Stimulated activated effector memory CD8-positive, alpha-beta T cell treated with anti-CD3 and anti-CD28 coated beads, Interleukin-12 subunit alpha, Interleukin-12 subunit beta, amount 100 ng/mL, for 72 hours (primary cell): ENCODE measurements at places on chromosomes 13 and 19.

- no peak for DNase-seq
Measured at GRCh38 chr13:67554746-67555452, 324.8 kb upstream of the PCDH9 start.

DNA sequence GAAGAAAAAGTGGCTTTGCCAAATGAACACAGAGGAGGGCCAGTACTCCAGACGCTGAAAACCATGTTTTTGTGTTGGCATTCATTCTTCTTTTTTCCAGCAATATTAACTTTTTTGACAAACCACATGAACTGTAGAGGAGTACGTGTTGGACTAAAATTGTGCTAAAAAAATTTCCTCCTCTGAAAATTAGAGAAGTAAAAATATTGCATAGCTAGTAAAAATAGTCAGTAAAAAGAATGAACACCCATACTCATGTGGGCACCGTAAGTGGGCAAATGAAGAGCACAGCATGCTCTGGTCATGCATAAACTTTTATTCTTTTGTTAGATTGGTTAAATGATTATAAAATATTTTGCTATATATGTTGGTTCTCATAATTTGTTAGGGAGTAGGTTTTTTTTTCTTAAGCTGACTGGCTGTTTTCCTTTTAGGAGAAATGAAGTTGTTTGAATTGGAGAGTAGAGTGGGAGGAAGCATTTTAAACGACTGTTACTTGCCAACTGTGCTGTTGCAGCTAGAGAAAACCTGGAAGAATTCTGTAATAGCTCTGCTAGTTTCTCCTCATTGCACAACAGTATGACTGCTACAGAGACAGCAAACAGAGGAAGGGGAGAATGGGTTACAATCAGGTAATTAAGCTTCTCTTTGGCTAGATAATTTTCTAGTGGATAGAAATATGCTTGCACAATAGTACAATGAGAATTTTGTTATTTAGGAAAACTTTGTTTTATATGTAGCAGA, 222.4 kb downstream of the KCTD12 start:
- no peak for DNase-seq

DNA sequence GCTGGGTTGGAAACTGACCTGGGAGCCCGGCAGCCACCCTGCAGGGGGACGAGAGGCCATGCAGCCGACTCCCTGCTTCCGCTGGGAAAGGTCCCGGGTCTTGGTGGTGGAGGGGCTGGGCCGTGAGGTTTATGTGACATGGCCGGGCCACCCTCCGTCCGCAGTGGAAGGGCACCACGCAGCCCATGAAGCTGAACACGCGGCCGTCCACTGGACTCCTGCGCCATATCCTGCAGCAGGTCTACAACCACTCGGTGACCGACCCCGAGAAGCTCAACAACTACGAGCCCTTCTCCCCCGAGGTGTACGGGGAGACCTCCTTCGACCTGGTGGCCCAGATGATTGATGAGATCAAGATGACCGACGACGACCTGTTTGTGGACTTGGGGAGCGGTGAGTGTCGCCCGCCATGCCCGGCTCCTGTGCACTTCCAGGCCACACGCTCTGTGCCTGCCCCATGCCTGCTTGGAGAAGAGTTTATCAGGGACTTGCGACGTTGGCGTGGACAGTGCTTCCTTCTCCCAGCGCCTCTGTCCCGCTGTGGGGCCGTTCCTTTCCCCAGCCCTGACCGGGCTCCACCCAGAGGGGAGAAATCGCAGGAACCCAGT, 27.2 kb downstream of the DOT1L start:
- no peak for DNase-seq

- no peak for DNase-seq
Measured at GRCh38 chr13:107838588-107839161, 376.7 kb downstream of the LIG4 start.

DNA sequence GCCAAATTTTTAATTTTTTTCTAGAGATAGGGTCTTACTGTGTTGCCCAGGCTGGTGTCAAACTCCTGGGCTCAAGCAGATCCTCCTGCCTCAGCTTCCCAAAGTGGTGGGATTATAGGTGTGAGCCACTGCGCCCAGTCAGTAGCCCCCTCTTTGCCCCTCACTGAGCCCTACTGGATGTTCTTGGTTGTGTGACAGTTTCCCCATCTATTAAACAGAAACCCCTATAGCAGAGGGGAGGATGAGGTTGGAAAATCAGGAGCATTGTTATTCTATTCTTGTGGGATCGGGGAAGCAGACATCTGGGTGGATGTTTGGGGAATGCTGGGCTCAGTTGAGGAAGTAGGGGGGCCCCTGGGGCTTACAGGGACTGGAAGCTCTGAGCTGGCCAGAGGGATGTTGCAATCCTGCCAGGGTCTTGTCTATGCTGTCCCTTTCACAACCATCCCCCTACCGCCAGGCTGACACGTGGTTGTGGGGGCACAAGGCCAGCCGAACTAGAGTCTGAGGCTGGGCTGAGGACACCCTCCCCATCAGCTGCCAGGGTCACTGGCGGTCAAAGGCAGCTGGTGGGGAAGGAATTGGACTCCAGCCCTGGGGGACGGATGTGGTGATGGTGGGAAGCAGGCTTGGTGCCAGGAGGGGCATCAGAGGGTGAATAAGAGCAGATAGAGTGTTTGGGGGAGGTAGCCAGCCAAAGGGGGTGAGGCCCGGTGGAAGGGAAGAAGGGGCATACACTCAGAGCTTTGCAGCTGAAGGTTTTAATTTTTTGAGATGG, 10.9 kb downstream of the APOC1 start:
- DNase-seq, result no peak

- DNase-seq, result no peak
Measured at GRCh38 chr13:99386495-99386894, 79.3 kb upstream of the GPR183 start.

GRCh38 chr19:43438291-43439031, 23.8 kb downstream of the TEX101 start:
- no peak for DNase-seq

GRCh38 chr19:45442778-45443461, 19.2 kb upstream of the ERCC1 start:
- DNase-seq, result no peak

DNA sequence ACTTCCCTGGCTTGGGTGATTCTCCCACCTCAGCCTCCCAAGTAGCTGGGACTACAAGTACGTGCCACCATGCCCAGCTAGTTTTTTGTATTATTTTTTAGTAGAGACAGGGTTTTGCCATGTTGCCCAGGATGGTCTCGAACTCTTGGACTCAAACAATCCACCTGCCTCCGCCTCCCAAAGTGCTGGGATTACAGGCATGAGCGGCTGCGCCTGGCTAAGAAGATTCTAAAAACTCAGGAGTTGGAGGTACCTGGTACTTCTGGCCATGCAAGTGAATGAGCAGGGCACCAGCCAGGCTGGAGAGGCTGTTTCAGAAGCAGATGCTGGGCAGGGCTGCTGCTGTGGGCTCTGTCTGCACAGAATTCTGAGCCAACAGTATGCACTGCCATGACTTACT, 6.1 kb downstream of the MZF1 start:
- DNase-seq, result no peak

- no peak for DNase-seq
Measured at GRCh38 chr13:73462241-73462640, 403.4 kb downstream of the KLF5 start.

DNA sequence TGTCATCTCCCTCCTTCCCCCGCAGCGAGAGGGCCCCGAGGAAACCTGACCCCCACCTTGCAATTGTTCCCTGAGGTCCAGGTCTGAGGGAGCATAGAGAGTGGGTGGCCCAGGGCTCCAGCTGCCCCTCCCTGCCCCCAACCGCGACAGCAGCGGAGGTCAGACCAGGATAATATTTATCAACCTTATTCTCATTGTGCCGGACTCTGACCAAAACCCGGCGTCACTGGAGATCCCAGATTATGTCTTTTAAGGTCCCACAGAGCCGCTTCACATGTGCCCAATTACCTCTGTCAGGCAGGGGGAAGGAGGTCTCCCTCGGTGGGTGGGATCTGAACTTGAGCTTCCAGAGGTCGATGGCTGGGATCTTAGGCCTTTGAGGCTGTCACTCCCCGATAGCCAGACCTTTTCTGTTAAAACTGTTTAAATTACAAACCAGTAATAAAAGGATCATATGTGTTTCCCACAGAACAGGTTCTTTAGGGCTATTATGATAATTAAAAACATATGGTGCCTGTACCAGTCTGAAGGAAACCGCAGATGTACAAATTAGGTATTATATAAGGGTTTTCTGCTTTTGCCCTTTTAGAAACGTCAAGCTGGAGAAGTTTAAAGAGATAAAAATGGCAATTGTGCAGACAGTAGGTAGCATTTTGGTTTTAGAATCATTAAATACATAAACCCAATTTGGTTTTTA, 195.5 kb downstream of the ZNF536 start:
- DNase-seq, result no peak

DNA sequence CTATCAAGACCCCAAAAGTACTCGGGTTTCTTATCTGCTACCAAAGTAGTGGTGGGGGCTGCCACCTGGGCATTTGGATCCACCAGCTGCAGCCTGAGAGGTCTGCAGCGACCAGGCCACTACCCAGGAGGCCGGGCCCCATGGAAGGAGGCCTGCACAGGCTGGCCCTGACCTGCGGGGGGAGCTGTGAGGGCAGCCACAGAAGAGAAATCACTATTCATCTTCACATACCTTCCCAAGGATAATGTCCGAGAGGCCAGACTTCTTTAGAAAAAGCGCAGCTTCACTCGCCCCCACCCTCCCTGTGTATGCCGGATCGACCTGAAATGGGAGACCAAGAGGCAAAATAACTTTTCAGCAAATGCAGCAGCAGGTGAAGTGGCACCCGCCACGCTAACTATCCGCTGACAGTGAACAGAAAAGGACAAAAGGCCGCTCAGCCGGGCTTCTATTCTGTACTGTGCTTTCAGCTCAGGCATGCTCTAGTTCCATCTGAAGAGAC, 30.1 kb downstream of the EPS15L1 start:
- no peak for DNase-seq

DNA sequence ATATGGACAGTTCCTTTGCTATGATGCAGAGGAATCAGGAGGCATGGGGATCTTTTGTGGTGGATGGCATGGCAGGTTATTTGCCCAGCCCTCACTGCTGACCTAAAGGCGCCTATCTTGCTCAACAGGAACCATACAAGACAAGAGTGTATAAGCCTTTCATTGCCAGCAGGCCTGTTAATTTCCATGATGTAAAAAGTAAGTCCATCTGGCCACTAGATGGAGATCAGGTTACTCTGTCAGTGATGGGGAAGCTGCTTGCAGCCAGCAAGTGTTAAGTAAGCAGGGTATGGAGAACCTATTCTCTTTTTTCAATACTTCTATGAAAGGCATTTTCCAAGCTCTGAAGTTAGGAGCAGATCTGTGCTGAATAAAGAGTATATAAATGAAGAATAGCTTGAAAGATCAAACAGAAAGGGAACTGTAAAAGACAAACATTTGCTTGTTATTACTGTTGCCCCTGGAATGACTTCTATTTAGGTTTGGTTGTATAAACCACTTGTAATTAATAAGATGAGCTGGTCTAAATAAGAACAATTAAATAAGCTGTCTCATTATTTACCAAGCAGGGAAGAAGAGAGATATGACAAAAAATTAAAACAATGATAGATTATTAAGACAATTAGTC, 210.9 kb downstream of the RGCC start:
- no peak for DNase-seq

DNA sequence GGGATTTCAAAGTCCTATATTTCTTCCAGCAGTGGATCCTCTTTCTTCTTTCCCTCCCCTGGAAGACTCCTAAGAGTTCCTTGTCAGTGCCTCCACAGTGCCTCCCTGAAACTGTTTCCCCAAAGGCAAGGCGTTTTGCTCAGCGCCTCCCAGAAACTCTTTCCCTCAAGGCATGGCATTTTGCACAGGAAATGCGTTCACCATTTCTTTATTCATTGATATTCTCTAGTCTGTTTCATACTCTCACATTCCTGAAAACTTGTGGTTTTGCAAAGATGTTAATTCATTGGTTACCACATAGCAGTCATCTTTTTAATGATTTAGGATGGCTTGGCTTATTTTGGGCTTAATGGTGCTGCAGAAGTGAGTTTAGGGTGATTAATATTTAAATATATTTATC, 177.3 kb upstream of the SLC10A2 start:
- no peak for DNase-seq

GRCh38 chr13:113616991-113617749, 32.6 kb downstream of the TFDP1 start:
- DNase-seq, result no peak

GRCh38 chr13:71867131-71867814, at the start of gene DACH1:
DACH1 (minus strand) TSS chr13:71867204.
- no peak for DNase-seq

- no peak for DNase-seq
Measured at GRCh38 chr19:45769821-45770191, 754 bp upstream of the SIX5 start.

DNA sequence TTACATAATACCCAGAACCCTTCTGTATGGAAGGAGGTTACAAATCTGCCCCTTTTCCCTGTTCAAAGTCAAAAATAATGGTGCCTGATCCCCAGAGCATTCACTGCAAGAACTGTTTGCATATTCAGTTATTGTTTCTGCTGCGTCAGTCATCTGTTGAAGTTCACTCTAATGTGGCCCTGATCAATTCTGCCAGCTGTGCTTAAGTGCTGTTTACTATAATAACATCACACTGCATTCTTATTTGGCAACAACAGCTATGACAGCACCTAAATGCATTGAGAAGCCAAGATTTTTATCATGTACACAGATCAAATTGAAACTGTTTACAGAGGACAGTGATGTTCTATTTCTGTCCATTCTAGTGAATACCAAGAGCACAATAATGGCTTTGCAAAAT, 115.9 kb downstream of the DACH1 start:
- DNase-seq, result no peak

GRCh38 chr13:92143766-92144165, 745.3 kb downstream of the GPC5 start:
- DNase-seq, result no peak
